Epithelial cell of alveolus of lung (primary cell): ENCODE measurements at places on chromosomes 16 and 17. TPM values are rescaled to one million over a fixed set of nuclear protein-coding genes. Genes with fewer than 3 reads are reported as not detected.

The CD300A gene
- not detected in 2 replicates for total RNA-seq

The TAX1BP3 gene
- 154 and 375 TPM in 2 replicates for total RNA-seq

The PRSS22 gene
- total RNA-seq: 0.40 and 4.3 TPM in 2 replicates

The UTS2R gene
- 0.13 and 0.88 TPM in 2 replicates for total RNA-seq

The KRTAP1-5 gene
- total RNA-seq: 10.1 TPM in 1 of 2 replicates, not detected in the other

The KRTAP4-5 gene
- total RNA-seq: not detected in 2 replicates

The TCAP gene
- total RNA-seq: under 0.01 and 0.24 TPM in 2 replicates

The TP53TG3F gene
- not detected in 2 replicates for total RNA-seq

The HS3ST4 gene
- total RNA-seq: not detected in 2 replicates

The GAST gene
- not detected in 2 replicates for total RNA-seq

The PNMT gene
- not detected in 2 replicates for total RNA-seq

The HSBP1 gene
- 14.7 and 37.6 TPM in 2 replicates for total RNA-seq
